ENCODE measurements at places on chromosomes 2 and 18.

- no peaks in the 10 kb centered on the region for H3K27me3 ChIP-seq
- H3K27ac ChIP-seq, result no peak overlapping the region
- no peaks in the 10 kb centered on the region for H3K4me1 ChIP-seq
Measured at GRCh38 chr2:11385216-11385615, 40.8 kb upstream of the ROCK2 start.

- H3K27ac ChIP-seq, result no peak overlapping the region
- no peaks in the 10 kb centered on the region for H3K27me3 ChIP-seq
- no peaks in the 10 kb centered on the region for H3K4me1 ChIP-seq
- H3K4me3 ChIP-seq, result no peak overlapping the region
Measured at GRCh38 chr2:2850859-2851258, 519.8 kb upstream of the MYT1L start.

GRCh38 chr2:191920502-191920901 lies 73.6 kb upstream of the CAVIN2 start:
- no peak for DNase-seq
- H3K4me1 ChIP-seq, result no peaks in the 10 kb centered on the region
- H3K27ac ChIP-seq, result no peak overlapping the region
- H3K36me3 ChIP-seq, result no peaks in the 10 kb centered on the region
- no peak overlapping the region for H3K4me3 ChIP-seq

- peaks cover 82% of the 10 kb centered on the region for H3K4me1 ChIP-seq
- DNase-seq, result no peak
- no peaks in the 10 kb centered on the region for H3K36me3 ChIP-seq
- H3K4me3 ChIP-seq, result peak overlapping the region; percentile 32
- H3K27ac ChIP-seq, result peak overlapping the region; percentile 76
Measured at GRCh38 chr2:239299218-239299939, 101.4 kb downstream of the HDAC4 start.

GRCh38 chr2:238459081-238459629 lies 32.4 kb downstream of the ASB1 start:
- H3K4me3 ChIP-seq, result no peak overlapping the region
- H3K4me1 ChIP-seq, result peaks cover 6% of the 10 kb centered on the region
- H3K27ac ChIP-seq, result no peak overlapping the region
- peaks cover 1% of the 10 kb centered on the region for H3K27me3 ChIP-seq
- DNase-seq, result no peak
- H3K36me3 ChIP-seq, result peaks cover 9% of the 10 kb centered on the region

- H3K36me3 ChIP-seq, result no peaks in the 10 kb centered on the region
- H3K27ac ChIP-seq, result no peak overlapping the region
- no peak overlapping the region for H3K4me3 ChIP-seq
- no peaks in the 10 kb centered on the region for H3K27me3 ChIP-seq
Measured at GRCh38 chr2:56299171-56299691, 115.4 kb downstream of the CCDC85A start.

DNA sequence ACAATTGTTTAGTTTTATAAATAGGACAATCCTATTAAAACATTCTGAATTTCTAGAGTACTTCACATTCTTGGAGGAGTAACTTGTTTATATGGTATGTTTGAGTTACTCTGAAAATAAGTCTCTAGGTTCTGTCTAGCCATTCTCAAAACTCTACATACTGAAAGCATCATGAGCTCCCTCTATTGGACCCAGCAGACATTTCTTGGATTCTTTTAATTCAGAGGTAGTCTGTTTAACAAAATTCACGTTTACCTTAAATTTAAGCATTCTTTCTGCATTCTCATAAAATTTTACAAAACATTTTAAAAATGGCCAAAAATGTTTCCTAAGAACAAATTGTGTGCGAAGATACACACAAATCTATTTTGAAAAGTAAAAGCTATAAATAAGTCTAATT lies 15.3 kb downstream of the SP9 start:
- no peak overlapping the region for H3K27ac ChIP-seq
- H3K4me1 ChIP-seq, result no peaks in the 10 kb centered on the region
- H3K36me3 ChIP-seq, result peaks cover 62% of the 10 kb centered on the region
- H3K27me3 ChIP-seq, result peaks cover 6% of the 10 kb centered on the region

- no peak for DNase-seq
- H3K36me3 ChIP-seq, result no peaks in the 10 kb centered on the region
- H3K27me3 ChIP-seq, result peaks cover 2% of the 10 kb centered on the region
- H3K4me1 ChIP-seq, result no peaks in the 10 kb centered on the region
Measured at GRCh38 chr2:179788104-179788503, 73.3 kb downstream of the ZNF385B start.

- H3K27me3 ChIP-seq, result peaks cover 8% of the 10 kb centered on the region
- no peaks in the 10 kb centered on the region for H3K4me1 ChIP-seq
- no peak overlapping the region for H3K27ac ChIP-seq
- no peaks in the 10 kb centered on the region for H3K36me3 ChIP-seq
Measured at GRCh38 chr18:57276829-57277228, 75.5 kb upstream of the ST8SIA3 start.

- peak overlapping the region; percentile 14 for H3K4me3 ChIP-seq
- H3K27me3 ChIP-seq, result no peaks in the 10 kb centered on the region
- no peak for DNase-seq
- H3K36me3 ChIP-seq, result peaks cover 93% of the 10 kb centered on the region
- H3K4me1 ChIP-seq, result peaks cover 60% of the 10 kb centered on the region
- H3K27ac ChIP-seq, result peak overlapping the region; percentile 79
Measured at GRCh38 chr2:224894356-224894755, 147.9 kb downstream of the DOCK10 start.

DNA sequence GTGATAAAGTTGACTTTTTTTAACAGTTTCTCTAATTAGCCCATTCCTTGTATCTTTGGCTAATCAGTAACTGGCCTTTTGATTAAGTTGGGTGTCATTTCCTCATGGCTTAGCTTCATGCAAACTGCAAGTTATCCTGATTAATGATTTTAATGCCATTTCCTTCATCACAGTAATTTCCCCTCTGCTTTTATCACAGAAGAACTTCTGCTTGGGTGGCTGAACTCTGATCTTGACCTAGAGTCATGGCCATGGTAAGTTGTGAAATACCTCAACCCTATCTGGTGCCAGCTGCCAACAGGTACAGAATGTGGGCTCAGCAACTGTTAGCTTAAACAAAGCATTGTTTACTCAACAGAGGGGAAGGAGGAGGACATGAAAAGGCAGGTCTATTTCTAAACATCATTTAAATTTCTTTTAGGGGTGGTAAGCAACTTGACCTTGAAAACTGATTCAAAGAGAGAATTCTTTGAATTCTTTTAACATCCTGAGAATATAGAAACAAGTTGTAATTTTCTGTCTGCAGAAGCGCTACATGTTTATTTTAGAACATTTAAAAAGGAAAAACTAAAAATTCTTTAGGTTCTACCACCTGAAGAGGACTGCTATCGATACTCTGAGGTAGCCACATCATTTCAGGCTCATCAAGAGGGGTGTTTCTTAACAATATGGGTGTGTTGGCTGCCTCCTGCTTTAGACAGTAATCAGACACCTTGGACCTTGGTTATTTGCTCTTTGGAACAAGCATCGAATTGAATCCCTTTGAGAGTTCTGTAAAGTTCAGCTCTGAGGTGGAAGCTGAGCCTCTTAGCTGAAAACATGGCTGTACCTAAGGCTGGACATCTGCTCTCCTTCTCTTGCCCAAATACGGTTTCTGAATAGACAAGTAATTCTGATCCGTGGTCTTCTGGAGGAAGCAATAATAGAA lies 39.7 kb downstream of the ANXA4 start:
- no peaks in the 10 kb centered on the region for H3K27me3 ChIP-seq
- H3K4me1 ChIP-seq, result peaks cover 24% of the 10 kb centered on the region
- no peak for DNase-seq

DNA sequence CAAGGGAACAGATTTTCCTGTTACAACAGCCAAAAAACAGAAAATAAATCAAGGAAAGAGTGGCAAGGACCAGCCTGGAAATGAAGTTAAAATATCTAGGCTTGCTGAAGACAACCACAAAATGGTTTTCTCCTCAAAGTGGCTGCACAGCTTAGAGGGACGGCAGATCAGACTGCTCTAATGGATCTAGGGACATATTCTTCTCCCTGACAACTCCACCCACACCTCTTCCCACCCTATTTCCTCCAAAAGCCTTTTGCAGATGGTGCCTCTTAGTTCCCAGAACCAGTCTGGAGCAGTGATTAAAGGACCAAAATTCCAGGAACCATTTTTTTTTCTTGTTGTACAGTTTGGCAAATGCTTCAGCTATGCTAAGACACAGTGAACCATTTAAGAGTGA lies 220.2 kb upstream of the SIX2 start:
- no peak overlapping the region for H3K27ac ChIP-seq
- DNase-seq, result no peak
- H3K36me3 ChIP-seq, result peaks cover 3% of the 10 kb centered on the region
- peaks cover 1% of the 10 kb centered on the region for H3K27me3 ChIP-seq
- H3K4me3 ChIP-seq, result no peak overlapping the region

DNA sequence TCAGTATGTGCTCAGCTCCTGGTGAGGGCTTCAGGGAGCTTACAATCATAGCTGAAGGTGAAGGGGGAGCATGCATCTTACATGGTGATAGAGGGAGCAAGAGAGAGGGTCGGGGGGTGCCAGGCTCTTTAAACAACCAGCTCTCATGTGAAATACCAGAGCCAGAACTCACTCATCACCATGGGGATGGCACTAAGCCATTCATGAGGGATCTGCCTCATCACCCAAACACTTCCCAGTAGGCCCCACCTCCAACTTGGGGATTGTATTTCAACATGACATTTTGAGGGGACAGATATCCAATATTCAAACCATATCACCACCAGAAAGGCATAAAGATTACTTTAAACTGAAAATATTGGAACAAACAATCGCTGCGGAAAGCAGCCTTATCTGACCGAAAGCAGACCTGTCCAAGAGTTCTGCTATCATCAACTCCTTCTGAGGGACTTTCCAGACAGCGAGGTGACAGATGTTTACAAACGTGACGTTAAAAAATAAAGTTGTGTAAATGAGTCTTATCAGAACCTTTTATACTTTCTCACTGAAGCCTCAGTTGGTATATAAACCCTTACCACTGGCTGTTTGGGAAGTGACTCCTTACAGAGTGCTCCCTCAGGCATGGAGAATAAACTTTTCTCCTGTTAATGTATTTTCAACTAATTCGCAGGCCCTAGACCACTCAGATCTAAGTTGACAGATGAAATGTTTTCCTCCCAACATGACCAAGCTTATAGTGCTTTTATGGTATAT lies 35.5 kb upstream of the PTH2R start:
- no peaks in the 10 kb centered on the region for H3K4me1 ChIP-seq
- H3K4me3 ChIP-seq, result no peak overlapping the region
- H3K36me3 ChIP-seq, result no peaks in the 10 kb centered on the region

DNA sequence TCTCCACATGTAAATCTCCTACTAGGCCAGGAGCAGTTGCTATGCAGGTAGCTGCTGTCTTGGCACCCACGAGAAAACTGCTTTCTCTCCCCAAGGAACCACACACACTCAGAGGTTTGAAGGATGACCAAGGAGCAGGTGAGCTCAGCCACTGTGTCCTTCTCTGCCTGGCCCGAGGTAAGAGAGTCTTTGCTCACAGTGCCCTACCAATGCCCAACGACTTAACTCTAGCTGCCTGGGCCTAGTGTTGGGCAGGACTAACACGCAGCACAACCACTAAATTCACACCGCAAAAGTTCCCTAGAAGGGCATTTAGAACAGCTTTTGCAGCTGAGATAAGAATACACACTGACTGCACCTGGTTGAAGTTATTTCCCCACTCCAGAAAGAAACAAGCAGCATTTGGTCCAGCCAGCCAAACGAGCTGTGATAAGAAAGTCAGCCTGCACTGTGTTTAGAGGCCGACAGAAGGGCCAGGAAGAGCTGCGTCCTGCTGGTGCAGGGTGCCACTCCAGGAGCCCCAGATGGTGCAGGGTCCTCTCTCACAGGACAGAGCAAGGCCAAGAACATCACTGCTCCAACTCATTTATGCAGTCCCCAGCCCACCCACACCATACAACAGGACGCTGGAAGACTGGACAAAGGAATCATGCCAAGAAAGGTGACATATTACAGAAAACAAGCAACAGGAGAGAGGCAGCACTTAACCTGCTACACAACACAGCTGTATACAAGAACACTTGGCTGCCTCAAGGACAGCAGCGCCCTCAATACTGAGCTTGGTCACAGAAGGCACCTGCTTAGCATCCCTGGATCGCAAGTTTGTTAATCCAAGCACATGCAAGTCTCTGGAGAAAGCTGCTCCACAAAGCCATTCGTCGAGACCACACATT lies 12.5 kb downstream of the HDLBP start:
- no peaks in the 10 kb centered on the region for H3K27me3 ChIP-seq
- H3K4me3 ChIP-seq, result no peak overlapping the region
- no peak for DNase-seq

DNA sequence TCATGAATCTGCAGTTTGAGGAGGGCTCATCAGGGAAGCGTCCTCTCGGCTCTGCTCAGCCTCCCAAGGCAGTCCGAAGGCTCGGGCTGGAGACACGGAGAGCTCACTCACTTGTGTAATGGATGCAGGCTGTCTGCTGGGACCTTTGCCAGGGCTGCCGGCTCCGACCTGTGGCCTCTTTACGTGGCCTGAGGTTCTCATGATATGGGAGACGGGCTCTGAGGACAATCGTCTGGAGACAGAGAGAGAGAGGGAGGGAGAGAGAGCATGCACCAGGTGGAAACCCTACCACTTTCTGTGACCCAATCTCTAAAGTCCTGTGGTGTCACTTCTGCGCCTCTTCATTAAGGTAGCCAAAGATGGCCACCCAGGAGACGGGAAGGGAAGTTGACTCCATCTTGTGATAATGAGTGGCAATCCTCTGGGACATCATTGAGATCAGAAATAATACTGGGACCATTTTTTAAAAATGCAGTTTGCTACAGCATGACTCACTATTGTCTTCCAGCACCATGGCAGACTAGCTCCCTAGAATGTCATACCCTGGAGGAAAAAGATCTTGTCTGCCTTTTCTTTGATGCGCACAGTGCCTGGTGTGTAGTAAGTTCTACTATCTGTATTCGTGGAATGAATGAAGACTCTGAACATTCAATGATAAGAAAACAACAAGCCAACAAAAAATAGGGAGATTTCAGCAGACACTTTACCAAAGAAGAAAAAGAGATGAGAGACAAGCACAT lies 60.2 kb downstream of the CD8B2 start:
- H3K27ac ChIP-seq, result no peak overlapping the region
- H3K4me1 ChIP-seq, result peaks cover 2% of the 10 kb centered on the region
- H3K36me3 ChIP-seq, result no peaks in the 10 kb centered on the region
- DNase-seq, result no peak
- H3K4me3 ChIP-seq, result no peak overlapping the region

GRCh38 chr2:106356291-106356690 lies 111.9 kb downstream of the RGPD3 start:
- H3K4me3 ChIP-seq, result no peak overlapping the region
- DNase-seq, result no peak
- H3K4me1 ChIP-seq, result no peaks in the 10 kb centered on the region
- peaks cover 6% of the 10 kb centered on the region for H3K27me3 ChIP-seq

DNA sequence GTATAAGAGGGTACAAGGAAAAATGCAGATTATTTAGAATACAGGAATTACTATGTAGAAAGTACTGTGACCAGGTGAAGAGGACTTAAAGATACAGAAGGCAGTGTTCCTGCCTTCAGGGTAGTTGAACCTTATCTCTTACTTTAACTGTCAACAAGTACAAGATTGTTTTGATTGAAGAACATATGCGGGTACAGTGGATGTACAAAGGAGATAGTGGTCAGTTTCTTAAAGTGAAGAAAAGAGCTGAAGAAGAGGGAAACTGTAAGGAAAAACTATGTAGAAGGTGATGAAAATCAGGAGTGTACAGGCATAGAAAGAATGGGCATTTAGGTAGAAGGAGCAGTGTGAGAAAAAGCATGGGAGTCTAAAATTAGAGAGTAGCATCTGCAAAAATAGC lies 2.2 kb downstream of the RALBP1 start:
- no peaks in the 10 kb centered on the region for H3K27me3 ChIP-seq
- H3K36me3 ChIP-seq, result no peaks in the 10 kb centered on the region

Data from naive thymus-derived CD8-positive, alpha-beta T cell (primary cell).